ENCODE measurements at places on chromosomes 2 and 18. TPM values are rescaled to one million over a fixed set of nuclear protein-coding genes. Genes with fewer than 3 reads are reported as not detected.

The CIB4 gene
- not detected for total RNA-seq

The DYNAP gene
- 7.0 TPM for total RNA-seq

The CNPPD1 gene
- total RNA-seq, result 20.5 TPM

DNA sequence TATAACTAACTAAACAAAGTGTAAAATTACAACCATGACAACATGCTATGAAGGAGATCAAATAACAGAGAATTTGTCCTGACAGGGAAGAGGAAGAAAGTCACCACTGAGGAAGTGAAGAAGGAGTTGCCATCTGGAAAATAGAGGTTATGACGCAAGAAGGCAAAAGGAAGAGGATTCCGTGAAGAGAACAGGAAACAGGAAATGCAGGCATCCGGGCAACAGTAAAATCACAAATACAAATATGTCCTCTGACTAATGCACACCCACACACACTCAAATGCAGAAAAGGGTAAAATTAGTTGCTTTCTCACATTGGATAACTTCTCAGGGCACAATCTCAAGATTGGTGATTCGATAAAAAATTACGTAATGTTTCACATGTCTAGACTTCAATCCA, 278.4 kb downstream of the TMX3 start:
- DNase-seq, result no peak

GRCh38 chr2:127079358-127079920, 27.5 kb downstream of the BIN1 start:
- no peak for DNase-seq

DNA sequence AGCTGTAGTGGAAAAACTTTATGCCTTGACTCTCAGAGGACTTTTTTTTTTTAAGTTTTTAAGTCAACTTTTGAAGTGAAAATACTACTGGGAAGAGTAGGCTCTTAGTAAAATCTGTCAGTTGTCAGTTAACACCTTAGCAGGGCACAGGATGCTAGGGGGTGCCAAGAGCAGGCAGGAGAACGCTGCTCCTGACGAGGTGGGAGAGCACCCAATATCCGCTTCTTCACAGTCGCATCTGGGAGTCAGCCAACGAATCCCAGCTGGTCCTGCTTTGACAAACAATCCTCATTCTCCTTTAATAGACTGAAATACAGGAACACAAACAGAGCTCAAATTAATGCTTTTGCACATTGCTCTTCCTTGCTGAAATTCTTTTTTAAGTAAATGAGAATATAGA, 709.5 kb upstream of the ACVR2A start:
- DNase-seq, result no peak

- DNase-seq, result no peak
Observed at GRCh38 chr2:199646439-199646838, 188.7 kb upstream of the SATB2 start.

- no peak for DNase-seq
Observed at GRCh38 chr2:88596141-88596830, 31.0 kb downstream of the EIF2AK3 start.

GRCh38 chr18:77103187-77103850, 29.3 kb downstream of the MBP start:
- DNase-seq, result no peak

Data from umbilical cord (tissue), 2 donors.